CD4-positive, alpha-beta T cell treated with Interleukin-6 at 100 ng/mL for 8 hours (primary cell): ENCODE measurements at places on chromosomes 16 and 17.

GRCh38 chr16:65698791-65699321 lies 577.0 kb upstream of the CDH11 start:
- no peak for DNase-seq

DNA sequence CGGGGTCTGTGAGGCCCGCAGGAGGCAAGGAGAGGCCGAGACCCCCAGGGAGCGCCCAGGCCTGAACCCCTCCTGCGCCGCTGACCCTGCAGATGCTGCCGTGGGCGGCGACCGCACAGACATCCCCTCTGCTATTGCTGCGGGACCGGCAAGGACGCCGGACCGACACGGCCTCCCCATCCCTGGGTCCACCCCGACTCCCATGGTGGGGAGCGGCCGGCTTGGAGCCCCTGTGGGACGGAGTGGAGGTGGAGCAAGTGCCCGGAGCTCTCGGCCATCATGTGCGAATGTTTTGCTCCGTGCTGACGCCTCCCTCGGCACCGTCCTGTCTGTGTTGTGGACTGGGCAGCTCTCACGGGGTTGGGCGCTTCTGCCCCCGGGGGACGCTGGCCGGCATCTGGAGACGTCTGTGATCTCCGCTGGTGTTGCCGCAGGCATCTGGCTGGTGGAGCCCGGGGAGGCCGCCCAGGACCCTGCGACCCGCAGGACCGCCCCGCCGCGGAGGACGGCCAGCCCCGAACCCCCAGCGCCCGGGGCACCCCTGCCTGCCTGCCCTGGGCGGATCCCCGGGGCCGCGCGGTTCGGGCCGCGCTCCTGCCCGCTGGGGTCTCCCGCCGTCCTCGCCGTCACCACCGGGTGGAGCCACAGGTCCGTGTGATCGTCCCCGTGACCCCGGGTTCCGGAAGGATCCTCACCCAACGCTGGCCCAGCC lies 12.8 kb upstream of the GNG13 start:
- peak; percentile 34 for DNase-seq

- no peak for DNase-seq
These were observed 51.3 kb upstream of the TMC5 start for GRCh38 chr16:19366391-19366790.

DNA sequence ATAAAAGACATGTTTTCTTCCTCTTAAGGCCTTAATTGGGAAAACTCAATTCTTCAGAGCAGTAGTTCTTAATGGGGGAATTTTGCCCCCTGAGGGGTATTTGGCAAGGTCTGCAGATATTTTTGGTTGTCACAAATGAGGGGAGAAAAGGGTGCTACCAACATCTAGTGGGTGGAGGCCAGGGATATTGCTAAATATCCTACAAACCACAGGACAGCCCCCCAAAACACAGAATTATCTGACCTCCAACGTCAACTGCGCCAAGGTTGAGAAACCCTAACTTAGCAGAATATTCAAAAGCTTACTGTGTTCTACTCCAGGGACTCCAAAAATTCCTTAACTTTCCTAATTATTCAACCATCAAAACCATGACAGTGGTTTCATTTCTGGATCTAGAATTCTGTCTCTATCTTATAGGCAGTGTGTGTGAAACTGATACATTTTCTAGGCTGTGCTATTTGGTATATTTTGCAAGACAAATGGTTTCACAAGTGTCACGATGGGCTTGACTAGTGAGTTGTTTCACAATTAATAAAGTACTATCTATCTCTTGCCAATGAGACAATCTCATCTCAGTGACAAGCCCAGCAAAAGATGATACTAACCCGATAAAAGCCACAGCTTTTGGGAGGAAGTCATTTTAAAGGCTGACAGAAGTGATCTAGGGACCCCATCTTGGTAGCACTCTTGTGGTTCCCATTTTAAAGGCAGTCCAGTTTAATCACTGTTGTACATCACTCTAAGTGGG lies 14.7 kb downstream of the TXNDC11 start:
- no peak for DNase-seq

DNA sequence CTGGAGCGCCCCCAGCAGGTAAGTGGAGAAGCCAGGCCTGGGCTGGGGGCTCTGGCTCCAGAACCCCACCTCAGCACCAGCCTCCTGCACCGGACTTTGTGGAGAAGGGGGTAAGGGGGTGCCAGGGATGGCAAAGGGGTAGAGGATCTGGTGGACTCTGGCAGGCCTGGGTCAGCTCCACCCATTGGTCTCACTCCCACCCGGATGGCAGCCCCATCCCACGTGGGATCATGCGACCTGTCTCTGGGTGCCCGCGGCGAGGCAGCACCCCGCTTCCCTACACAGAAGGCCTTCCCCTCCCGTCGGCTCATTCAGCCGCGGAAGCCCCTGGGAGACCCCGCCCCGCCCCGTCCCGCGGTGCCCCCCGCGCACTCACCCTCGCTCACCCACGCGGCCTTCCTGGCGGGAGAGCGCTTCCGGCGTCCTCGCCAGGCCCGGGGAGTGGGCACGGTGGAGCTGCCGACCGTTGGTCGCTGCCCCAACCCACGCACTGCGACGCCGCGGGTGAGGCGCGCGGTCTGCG lies 498 bp upstream of the PLEKHG4 start:
- DNase-seq, result peak; percentile 31
